Glutamatergic neuron (in vitro differentiated cells): ENCODE measurements at places on chromosomes 16 and 17. TPM values are rescaled to one million over a fixed set of nuclear protein-coding genes. Genes with fewer than 3 reads are reported as not detected.

ZKSCAN2 gene
- 16.6 TPM for total RNA-seq

CDC27 gene
- total RNA-seq = 94.6 TPM

TBC1D3 gene
- total RNA-seq = not detected

TBKBP1 gene
- 30.7 TPM for total RNA-seq

IRX3 gene
- total RNA-seq = 13.0 TPM

MAF gene
- 5.0 TPM for total RNA-seq

DNAH17 gene
- 1.3 TPM for total RNA-seq

GPRC5C gene
- total RNA-seq = 93.3 TPM

PRPSAP2 gene
- total RNA-seq = 76.0 TPM

VPS4A gene
- 38.9 TPM for total RNA-seq

RNF112 gene
- 8.6 TPM for total RNA-seq

TEX14 gene
- 0.20 TPM for total RNA-seq

KRTAP4-6 gene
- not detected for total RNA-seq

NPW gene
- total RNA-seq = 0.91 TPM
